Activated CD4-positive, CD25-positive, alpha-beta regulatory T cell treated with anti-CD3 and anti-CD28 coated beads, Interleukin-2, amount 50 U/mL, for 72 hours (primary cell): ENCODE measurements at places on chromosomes 5 and 9.

GRCh38 chr5:5699062-5699461, 276.6 kb downstream of the ICE1 start:
- no peak for DNase-seq

DNA sequence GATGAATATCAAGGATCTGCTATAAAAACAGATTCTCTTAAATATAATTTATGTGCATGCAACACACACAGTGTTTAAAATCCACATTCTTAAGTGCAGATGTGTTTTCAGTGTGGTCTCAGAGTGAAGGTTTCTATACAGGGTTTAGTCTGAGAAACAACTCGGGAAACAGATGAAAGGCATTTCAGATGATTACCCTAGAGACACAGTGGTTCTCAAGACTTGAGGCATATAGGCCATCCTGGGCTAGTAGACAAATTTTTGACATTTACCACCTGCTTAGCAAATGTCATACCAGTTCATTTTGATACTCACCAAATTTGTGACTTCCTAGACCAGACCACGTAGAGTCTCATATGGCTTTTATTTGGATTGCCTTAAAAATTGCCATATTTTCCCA, 216.5 kb downstream of the ARL15 start:
- no peak for DNase-seq

GRCh38 chr5:147464211-147464610, 45.7 kb downstream of the DPYSL3 start:
- no peak for DNase-seq

DNA sequence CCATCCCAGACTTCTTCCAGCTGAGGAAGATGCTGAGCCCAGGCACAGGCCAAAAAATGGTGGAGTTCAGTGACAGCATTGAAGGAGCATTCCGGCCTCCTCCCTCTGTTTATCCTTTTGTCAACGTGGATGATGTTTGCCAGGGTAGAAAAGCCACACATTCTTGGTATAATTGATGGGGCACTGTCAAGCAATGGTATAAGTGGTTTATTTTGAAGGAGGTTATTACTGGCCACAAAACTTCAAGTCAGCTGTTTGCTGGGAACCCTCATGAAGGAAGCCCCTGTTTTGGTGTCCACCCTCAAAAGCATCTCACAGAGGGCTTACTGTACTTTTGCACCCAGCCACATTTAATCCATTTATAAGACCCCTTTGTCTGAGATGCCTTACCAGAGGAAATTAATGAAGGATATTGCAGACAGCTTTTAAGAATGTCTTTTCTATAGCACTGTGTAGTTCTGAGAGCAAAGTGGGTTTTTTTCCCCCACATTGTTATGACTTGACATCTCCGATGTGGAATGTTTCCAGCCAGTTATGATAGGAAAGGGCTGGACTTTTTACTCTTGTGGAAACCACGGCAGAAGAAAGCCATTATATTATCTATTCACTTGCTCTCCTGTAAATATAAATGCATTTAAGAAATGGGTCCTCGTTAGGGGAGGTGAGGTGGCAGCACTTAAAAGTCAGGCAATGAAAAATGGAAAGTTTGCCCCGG, 95.5 kb upstream of the SPATA31D4 start:
- no peak for DNase-seq

- DNase-seq = no peak
Measured at GRCh38 chr9:87267251-87268070, 230.2 kb upstream of the DAPK1 start.

DNA sequence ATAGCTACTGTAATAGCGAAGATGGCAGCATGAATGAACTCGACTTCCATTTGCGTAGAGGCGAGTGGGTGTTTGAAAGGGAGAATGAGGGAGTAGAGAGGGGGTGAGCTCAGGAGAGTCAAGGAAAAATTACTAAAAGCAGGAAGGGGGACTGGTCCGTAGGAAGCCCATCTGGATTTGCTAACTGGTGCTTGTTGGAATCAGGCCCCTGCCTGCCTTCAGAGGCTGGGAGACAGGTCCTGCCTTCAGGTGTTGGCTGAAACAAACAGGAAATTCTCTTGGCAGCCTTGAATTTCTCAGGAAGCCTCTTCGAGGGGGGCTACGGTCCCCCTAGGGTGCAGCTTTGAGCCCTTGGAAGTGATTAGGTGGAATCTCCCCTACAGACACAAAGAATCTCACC, 121.7 kb downstream of the OLFM1 start:
- DNase-seq = no peak

GRCh38 chr9:130110596-130111021, 56.9 kb downstream of the GPR107 start:
- no peak for DNase-seq

GRCh38 chr9:113598883-113599282, 135.4 kb downstream of the RGS3 start:
- no peak for DNase-seq
